ENCODE measurements at places on chromosomes 6 and 20. TPM values are rescaled to one million over a fixed set of nuclear protein-coding genes. Genes with fewer than 3 reads are reported as not detected.

DNA sequence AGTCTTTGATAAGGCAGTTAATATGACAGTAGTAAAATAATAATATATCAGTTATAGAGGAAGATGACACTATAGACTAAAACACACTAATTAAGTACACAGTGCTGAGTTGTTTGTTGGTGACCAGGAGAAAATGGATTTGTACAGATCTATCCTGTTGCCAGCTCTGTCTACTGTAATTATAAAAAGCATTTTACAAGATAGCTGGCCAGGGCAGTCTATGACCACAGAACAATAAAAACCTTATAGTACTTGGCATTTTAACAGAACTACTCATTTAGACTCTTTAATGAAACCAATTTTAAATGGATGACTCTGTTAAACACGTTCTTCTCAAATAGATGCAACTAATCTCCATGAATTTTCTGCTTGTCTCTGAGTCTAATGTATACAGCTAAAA, 367.5 kb downstream of the BTBD9 start:
- no peak overlapping the region for H3K27ac ChIP-seq
- H3K36me3 ChIP-seq: peaks cover 8% of the 10 kb centered on the region
- peaks cover 10% of the 10 kb centered on the region for H3K4me1 ChIP-seq
- H3K27me3 ChIP-seq: no peaks in the 10 kb centered on the region
- H3K4me3 ChIP-seq: no peak overlapping the region
- no peak for ATAC-seq

- no peaks in the 10 kb centered on the region for H3K27me3 ChIP-seq
- no peak overlapping the region for H3K27ac ChIP-seq
- no peak for ATAC-seq
- H3K4me3 ChIP-seq: no peak overlapping the region
Measured at GRCh38 chr6:52590152-52590891, 13.5 kb upstream of the TRAM2 start.

- H3K4me1 ChIP-seq: peaks cover 46% of the 10 kb centered on the region
- no peaks in the 10 kb centered on the region for H3K36me3 ChIP-seq
- peak overlapping the region; percentile 94 for H3K27ac ChIP-seq
- H3K27me3 ChIP-seq: no peaks in the 10 kb centered on the region
Measured at GRCh38 chr6:149094934-149095351, 222.6 kb upstream of the TAB2 start.

DNA sequence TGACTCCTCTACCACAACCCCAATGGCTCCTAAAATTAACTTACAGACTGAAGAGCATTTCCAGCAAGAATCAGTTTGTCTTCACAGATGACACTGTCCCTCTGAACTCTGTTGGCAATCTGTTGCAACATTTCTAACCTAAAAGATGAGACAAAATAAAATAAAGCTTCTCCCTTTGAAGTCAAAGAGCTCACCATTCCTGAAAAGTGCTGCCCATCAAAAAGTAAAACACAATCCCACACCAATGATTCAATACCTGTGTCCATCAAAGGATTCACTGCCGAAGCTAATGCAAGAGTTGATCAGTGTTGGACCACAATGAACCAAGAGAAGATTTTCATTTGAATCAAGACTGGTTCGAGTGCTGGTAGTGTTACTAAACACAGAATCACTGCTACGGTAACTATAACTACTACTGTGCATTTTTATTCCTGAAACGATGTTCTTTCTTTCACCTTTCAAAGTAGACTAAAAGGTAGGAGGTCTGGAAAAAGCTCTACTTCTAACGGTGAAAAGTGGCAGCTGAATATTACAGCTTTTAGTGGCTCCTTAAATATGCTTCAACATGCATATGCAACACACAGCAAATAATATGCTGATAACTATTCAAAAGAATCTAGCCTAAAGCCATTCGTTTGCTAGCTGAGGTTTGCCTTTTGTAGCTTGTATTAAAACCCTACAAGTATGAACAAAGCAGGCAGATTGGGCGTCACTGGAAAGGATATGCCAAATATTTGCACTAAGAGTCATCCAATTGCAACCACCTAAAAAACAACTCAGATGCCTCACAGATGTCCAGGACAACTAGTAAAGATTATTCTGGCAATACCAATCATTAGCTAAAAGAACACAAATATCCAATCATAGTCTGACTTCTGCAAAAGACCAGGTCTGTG, at the start of gene DST:
Gene DST, minus strand, starts transcription at position 524 of the 896 bp plus-strand sequence.
- no peaks in the 10 kb centered on the region for H3K36me3 ChIP-seq
- ATAC-seq: no peak
- no peak within 1 kb of the TSS for H3K4me3 ChIP-seq
- H3K4me1 ChIP-seq: no peaks in the 10 kb centered on the region
- peaks cover 6% of the 10 kb centered on the region for H3K27me3 ChIP-seq

GRCh38 chr20:9031991-9032390, 36.9 kb upstream of the PLCB4 start:
- H3K27ac ChIP-seq: no peak overlapping the region
- H3K4me1 ChIP-seq: no peaks in the 10 kb centered on the region
- no peak for ATAC-seq
- no peak overlapping the region for H3K4me3 ChIP-seq
- no peaks in the 10 kb centered on the region for H3K36me3 ChIP-seq

- H3K4me3 ChIP-seq: no peak overlapping the region
- ATAC-seq: no peak
- H3K36me3 ChIP-seq: peaks cover 86% of the 10 kb centered on the region
- peak overlapping the region; percentile 35 for H3K27ac ChIP-seq
Measured at GRCh38 chr20:35063168-35063567, 29.4 kb downstream of the TRPC4AP start.

DNA sequence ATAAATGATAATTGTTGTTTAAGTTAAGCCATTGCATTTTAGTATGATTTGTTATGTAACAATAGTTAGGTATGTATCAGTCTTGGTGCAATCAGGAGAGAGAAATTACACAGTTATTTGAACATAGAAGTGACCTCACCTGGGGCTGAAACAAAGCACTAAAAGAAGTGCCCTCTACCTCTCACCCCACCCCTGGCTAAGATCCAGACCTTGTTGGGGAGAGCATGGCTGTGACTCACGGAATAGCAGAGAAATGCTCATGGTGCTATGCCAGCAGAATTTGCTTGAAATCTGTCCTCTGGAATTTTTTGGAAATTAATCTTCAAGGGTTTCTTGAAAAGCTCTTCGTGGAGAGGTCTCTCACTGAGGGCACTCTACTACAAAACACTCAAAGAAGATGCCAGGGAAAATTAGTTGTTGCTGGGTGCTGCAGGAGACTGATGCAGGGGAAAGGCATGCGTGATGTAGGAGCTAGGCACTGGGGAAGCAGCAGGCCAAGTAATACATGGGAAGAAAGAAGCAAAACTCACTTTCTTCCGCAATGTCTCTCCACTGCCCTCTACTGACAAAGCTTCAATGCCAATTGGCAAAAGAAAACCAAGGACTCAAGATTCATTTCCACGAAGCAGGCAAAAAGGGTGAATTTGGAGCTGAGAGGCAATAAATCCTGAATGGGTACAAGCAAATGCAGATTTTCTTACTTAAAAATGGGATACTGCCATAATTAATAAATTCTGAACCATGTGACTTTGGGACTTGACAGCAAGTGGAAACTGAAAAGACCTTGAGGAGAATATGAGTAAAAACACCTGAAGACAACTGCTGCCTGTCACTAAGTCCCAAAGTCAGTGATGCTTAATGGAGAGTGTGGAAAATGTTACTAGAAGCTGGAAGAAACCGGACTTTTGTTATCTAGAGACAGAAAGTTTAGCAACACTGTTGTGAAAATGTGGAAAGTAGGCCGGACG, 136.3 kb upstream of the ZNF184 start:
- H3K27ac ChIP-seq: no peak overlapping the region
- no peaks in the 10 kb centered on the region for H3K4me1 ChIP-seq
- H3K27me3 ChIP-seq: peaks cover 47% of the 10 kb centered on the region
- peaks cover 5% of the 10 kb centered on the region for H3K36me3 ChIP-seq
- H3K4me3 ChIP-seq: no peak overlapping the region

- H3K27me3 ChIP-seq: peaks cover 27% of the 10 kb centered on the region
- H3K4me1 ChIP-seq: peaks cover 5% of the 10 kb centered on the region
- ATAC-seq: no peak
- H3K27ac ChIP-seq: no peak overlapping the region
- H3K36me3 ChIP-seq: no peaks in the 10 kb centered on the region
- no peak overlapping the region for H3K4me3 ChIP-seq
Measured at GRCh38 chr20:57743450-57744095, 33.8 kb upstream of the PMEPA1 start.

DNA sequence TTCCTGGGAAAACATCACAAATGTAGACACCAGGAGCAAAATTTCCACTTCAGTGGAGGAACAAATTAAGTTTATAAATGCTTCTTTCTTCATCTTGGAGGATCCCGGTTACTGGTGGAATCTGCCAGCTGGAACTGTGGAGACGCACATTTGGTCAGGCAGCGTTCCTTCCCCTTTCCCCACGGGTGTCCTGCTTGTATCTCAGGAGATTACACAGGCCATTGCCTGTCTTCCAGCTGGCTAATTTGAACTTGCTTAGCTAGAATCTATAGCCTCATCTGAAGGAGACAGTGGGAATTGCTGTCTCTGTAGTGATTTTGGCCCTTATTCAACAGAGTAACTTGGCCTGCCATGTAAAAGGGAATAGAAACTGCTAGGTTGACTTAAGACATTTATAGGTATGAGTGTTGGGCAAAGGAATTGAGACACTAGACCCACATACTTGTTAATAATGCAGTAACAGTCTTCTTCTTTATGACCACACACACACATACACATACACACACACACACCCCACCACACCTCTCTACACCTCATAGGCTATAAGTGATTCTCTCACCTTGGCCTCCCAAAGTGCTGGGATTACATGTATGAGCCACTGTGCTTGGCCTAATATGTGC, 34.4 kb downstream of the TSBP1 start:
- ATAC-seq: no peak
- no peaks in the 10 kb centered on the region for H3K4me1 ChIP-seq
- H3K4me3 ChIP-seq: no peak overlapping the region
- peaks cover 7% of the 10 kb centered on the region for H3K27me3 ChIP-seq

DNA sequence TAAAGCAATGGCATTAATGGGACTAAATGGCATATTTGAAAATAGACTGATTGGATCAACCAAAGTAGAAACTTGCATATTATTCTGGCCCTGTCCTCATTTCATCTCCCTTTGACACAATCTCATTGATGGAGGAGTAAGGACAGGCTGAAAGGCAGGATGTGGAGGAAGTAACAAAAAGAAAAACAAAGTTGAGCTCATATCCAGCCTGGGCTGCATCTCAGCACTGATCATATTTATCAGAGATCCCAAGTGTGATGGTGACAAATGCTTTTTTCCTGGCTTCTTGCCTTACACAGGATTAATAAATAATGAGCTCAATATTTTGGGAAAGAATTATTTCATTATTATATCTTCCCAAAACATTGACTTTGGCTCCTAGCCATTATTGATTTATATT, 622.7 kb downstream of the CD109 start:
- ATAC-seq: no peak
- H3K4me3 ChIP-seq: no peak overlapping the region
- H3K27ac ChIP-seq: no peak overlapping the region
- H3K4me1 ChIP-seq: no peaks in the 10 kb centered on the region
- no peaks in the 10 kb centered on the region for H3K27me3 ChIP-seq
- no peaks in the 10 kb centered on the region for H3K36me3 ChIP-seq

GRCh38 chr6:158037771-158038170, 56.1 kb downstream of the SYNJ2 start:
- no peak overlapping the region for H3K27ac ChIP-seq
- no peak overlapping the region for H3K4me3 ChIP-seq
- ATAC-seq: no peak
- no peaks in the 10 kb centered on the region for H3K27me3 ChIP-seq
- H3K36me3 ChIP-seq: peaks cover 64% of the 10 kb centered on the region

GRCh38 chr6:98929498-98930060, 18.2 kb downstream of the FBXL4 start:
- no peaks in the 10 kb centered on the region for H3K27me3 ChIP-seq
- no peak overlapping the region for H3K27ac ChIP-seq
- H3K4me3 ChIP-seq: no peak overlapping the region
- H3K36me3 ChIP-seq: peaks cover 82% of the 10 kb centered on the region
- ATAC-seq: no peak

DNA sequence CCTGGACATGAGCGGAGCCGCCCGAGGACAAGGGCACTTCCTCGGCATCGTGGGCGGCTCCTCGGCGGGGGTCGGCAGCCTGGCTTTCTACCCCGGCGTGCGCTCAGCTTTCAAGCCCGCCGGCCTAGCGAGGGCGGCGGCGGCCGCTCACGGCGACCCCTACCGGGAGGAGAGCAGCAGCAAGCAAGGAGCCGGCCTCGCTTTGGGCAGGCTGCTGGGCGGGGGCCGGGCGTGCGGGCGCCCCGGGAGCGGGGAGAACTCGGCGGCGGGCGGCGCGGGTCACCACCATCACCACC, 6.7 kb downstream of the PRDM13 start:
- no peak overlapping the region for H3K27ac ChIP-seq
- no peaks in the 10 kb centered on the region for H3K36me3 ChIP-seq
- peaks cover 15% of the 10 kb centered on the region for H3K4me1 ChIP-seq
- peak; percentile 54 for ATAC-seq
- H3K27me3 ChIP-seq: peaks cover 69% of the 10 kb centered on the region

- ATAC-seq: no peak
- no peaks in the 10 kb centered on the region for H3K4me1 ChIP-seq
- no peaks in the 10 kb centered on the region for H3K36me3 ChIP-seq
- no peaks in the 10 kb centered on the region for H3K27me3 ChIP-seq
- no peak overlapping the region for H3K4me3 ChIP-seq
- no peak overlapping the region for H3K27ac ChIP-seq
Measured at GRCh38 chr6:119541132-119541905, 191.8 kb upstream of the MAN1A1 start.

- peaks cover 3% of the 10 kb centered on the region for H3K4me1 ChIP-seq
- no peak for ATAC-seq
- no peak overlapping the region for H3K27ac ChIP-seq
- H3K27me3 ChIP-seq: peaks cover 9% of the 10 kb centered on the region
- no peak overlapping the region for H3K4me3 ChIP-seq
Measured at GRCh38 chr20:24018796-24019195, 30.2 kb upstream of the GGTLC1 start.

GRCh38 chr6:21965016-21965415, 331.8 kb downstream of the PRL start:
- H3K36me3 ChIP-seq: no peaks in the 10 kb centered on the region
- H3K4me3 ChIP-seq: no peak overlapping the region
- H3K4me1 ChIP-seq: no peaks in the 10 kb centered on the region
- H3K27ac ChIP-seq: no peak overlapping the region

GRCh38 chr6:40353197-40353966, 233.8 kb downstream of the LRFN2 start:
- no peak overlapping the region for H3K4me3 ChIP-seq
- no peaks in the 10 kb centered on the region for H3K4me1 ChIP-seq
- H3K27me3 ChIP-seq: no peaks in the 10 kb centered on the region
- ATAC-seq: no peak
- H3K27ac ChIP-seq: no peak overlapping the region

- H3K27me3 ChIP-seq: no peaks in the 10 kb centered on the region
- peaks cover 27% of the 10 kb centered on the region for H3K4me1 ChIP-seq
- peak overlapping the region; percentile 78 for H3K4me3 ChIP-seq
- ATAC-seq: peak; percentile 23
Measured at GRCh38 chr20:64038224-64038564, 2.2 kb downstream of the C20orf204 start.

The E2F3 gene
- 26.6 TPM for total RNA-seq

The DHX16 gene
- total RNA-seq: 40.0 TPM

The BACH2 gene
- 3.0 TPM for total RNA-seq

The MRPS10 gene
- 42.3 TPM for total RNA-seq

The ELMO2 gene
- total RNA-seq: 57.2 TPM

The RNF144B gene
- 1.4 TPM for total RNA-seq

The FGD2 gene
- total RNA-seq: 5.3 TPM

The SCGN gene
- total RNA-seq: not detected

The ADGRG6 gene
- not detected for total RNA-seq

The GSTA2 gene
- not detected for total RNA-seq

The NRSN1 gene
- not detected for total RNA-seq

All from activated T-helper 17 cell treated with anti-CD3 and anti-CD28 coated beads, Interleukin-2, amount 50 U/mL, for 72 hours (primary cell).